ENCODE measurements at places on chromosomes 6 and 20. TPM values are rescaled to one million over a fixed set of nuclear protein-coding genes. Genes with fewer than 3 reads are reported as not detected.
A peak's percentile ranks its signal among the peaks of the same experiment; 100 is the strongest.

DNA sequence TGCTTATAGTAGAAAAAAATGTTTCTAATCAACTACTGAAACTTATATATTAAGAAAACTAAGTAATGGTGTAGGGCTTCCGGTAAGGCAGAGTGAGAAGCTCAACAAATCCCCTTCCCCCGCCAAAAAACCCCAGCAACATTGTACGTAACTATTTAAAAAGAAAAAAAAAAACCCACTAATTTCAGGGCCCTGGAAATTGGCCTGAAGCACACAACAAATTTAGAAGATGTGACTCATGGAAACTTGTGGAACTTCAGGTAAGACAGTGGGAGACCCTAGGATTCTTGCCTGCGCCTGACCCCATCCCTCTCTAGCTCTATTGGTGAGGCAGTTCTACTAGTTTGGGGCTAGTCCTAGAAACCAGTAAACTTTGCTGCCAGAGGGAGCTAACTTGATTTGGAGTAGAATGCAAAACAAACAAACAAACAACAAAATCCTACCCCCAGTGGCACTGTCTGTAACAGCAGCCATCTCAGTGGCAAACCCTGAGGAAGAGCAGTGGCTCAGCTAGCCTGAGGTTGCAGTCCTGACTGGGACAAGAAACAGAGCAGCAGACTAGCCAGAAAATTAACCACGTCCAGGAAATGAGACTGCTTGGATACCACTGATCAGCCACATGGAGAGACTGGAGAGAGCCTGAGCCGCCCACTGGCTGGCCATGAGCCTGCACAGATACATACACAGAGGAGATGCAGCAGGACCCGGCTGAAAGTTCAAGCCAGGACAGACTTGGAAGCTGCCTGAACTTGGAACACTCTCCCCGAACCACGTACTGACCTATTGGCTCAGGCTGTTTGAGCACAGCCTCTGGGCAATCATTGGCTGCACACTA is 135.1 kb downstream of the TBXT start:
- DNase-seq, result no peak

Gene HEBP2
- 35.5 TPM for total RNA-seq

GRCh38 chr6:22448291-22448711 is 121.1 kb upstream of the HDGFL1 start:
- no peak for DNase-seq

Gene GLO1
- total RNA-seq, result 113 TPM

- DNase-seq, result peak; percentile 8
These were observed 23.3 kb downstream of the NOX3 start for GRCh38 chr6:155432293-155432692.

Gene IL17A
- not detected for total RNA-seq

Gene SLPI
- not detected for total RNA-seq

Gene LINC00237
- not detected for total RNA-seq

DNA sequence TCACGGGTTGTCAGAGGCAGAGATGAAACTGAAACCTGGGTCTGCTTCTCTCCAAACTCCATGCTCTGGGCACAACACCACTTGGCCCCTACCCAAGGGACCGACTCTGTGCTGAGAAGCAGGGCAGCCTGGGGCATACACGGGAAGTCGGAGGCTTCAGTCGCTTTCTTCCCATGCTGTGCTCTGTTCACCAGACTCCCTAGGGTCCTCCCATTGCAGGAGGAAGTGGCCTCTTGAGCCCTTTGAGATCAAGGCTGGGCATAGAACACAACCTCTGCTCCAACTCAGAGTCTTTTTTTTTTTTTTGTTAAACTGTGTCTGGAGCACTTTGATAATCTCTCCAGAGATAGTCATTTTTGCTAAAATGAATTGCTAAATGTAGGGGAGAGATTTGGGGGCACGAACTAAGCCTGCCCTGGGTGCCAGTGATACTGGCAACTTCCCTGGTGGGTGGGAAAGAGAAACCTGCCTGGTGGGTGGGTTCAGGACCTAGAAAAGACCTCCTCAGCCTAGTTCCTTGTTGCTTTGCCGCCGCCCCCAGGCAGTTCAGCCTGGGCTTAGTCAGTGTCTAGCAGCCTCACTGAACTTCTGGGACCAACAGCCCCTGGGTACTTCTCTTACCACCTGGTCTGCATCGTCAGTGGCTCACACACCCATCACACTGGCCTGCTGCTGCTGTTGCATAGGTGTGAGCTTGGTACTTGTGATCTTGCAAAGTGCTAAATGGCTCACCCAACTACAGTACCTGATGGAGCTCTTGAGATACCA is 62.0 kb downstream of the PPP1R14C start:
- DNase-seq, result no peak

GRCh38 chr20:31570735-31571617 is 34.1 kb upstream of the ID1 start:
- peak; percentile 70 for DNase-seq

Data from HFFc6 (cell line).